Fibroblast of skin of right quadriceps (primary cell): ENCODE measurements at places on chromosomes 7 and 10.

DNA sequence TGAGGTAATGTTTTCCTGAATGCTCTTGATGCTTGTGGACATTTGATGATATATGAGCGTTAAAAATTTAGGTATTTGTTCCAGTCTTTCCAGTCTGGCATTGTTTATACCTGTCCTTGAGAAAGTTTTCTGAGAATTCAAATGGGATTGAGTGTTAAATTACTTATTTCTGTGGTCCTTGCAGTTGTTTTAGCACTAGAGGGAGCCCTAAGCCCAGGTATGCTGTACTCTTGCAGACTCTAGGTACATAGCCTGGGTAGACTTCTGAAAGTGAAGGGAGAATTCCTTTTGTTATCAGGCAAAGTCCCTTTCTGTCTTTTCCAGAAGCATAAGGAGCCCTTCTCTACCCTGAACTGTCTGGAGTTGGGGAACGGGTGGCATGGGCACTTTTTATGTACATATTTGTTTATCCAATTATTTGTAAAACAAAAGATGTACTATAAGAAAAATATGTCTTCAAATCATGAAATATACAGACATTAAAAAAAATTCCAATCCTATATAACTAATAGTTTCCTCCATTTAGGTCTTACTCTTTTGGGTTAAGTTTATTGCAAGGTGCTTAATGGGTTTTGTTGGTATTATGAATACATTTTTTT is 262.1 kb downstream of the ATRNL1 start:
- peak; percentile 60 for DNase-seq

GRCh38 chr7:4775848-4776623 is 613 bp downstream of the AP5Z1 start:
- DNase-seq, result peak; percentile 9

DNA sequence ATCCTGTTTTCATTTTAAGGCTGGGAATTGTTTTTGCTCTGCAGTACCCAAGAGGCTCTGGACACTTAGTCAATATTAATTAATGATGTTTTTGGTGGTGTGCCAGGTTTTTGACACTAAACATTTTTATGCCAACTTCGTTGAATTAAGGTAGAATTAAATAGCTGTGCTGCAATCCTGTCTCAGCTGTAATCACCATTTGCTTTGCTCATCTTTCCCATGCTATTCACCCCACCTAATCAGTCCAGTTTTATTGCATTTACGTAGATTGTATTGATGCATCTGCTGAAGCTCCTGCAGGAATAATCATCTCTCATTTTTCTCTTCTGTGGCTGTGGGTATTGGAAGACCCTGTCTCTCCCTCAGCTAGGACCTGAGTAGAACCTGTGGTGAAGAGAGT is 52.6 kb upstream of the TRUB1 start:
- DNase-seq, result no peak

DNA sequence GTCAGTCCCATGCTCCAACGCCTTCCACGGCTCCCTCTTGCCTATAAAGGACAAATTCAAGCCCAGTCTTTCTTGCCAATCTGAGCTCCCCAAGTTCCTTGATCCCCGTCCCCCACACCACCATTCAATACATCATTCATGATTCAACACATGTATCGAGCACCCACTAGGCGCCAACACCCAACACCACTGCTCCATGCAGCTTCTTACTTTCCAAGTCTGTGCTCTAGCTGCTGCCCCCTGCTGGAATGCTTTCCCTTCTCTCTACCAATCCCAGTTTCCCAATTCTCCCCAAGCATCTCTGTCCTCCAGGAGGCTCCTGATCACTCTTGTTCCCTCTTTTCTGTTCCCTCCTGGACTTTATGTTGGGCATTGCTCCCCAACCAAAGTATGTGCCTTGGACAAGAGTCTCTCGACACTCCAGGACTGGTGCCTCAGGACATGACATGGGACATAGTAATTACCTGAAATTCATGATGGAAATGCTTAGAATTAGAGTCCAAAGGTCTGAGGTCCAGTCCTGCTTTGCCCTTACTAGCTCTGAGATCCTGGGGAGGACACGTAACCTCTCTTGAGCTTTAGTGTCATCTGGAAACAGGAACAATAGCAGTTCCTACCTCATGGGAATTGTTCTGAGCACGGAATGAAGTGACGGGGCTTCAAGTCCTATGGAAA is 172.7 kb downstream of the NEURL1 start:
- DNase-seq, result peak; percentile 25

DNA sequence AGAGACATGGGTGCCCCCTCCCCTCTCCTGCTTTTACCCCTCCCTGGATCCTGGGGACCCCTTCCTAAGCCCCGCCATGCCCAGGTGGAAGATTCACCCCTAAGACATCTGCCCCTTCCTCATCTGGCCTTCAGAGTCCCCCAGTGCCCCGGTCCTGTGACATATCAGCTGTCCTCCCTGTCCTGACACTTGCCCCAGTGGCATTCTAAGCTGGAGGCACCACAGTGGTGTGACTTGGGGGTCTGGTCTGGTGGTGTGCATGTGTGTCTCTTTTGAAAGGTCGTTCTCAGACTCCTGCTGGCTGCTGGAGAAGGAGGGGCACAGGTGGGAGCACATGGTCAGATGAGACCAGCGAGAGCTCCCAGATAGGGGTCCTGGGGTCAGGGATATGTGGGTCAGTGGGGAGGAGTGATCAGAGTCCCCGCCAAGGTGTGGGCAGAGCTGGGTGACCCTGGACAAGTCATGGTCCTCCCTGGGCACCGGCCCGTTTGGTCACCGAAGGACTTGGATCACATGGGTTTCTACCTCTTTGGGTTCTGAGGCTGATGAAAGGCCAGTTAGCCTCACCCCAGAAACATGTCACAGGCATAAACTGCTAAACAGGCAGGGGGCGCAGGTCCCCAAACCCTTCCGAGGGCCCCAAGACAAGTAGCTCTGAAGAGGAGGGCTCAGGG is 645 bp upstream of the TFR2 start:
- no peak for DNase-seq

DNA sequence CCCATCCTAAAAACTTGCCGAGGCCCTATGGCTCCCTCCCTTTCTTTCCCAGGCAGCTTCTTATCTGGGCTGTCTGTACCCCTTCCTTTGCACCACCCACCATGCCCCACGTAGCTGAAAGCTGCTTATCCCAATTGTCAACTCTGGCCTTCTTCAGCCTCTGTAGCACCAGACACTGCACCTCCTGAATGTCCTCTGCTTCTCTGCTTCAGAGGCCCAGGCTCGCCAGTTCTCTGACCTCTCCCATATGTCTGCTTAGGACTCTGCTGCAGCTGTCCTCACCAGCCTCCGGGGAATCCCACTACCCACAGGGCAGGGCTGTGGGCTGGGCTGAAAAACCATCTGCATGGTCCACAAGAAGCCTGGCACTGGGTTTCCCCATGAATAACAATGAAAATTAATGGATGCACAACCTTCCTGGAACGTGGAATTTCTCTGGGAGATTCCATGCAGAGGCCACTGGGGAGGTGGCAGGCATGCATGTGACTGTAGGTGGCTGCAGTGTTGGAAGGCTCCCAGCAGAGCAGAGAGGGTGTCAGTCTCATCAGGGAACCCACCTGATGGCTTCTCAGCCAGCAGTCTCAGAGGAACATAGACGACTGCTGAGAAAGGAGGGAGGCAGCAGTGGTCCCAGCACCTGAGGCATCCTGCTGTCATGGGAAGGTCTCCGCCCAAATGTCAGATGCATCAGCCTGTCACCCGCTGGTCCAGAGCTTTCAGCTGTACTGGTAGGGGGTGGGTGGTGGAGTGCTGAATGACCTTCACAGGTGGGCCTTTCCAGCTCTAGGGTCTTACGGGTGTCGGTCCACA is 16.8 kb upstream of the SH2D4B start:
- no peak for DNase-seq

DNA sequence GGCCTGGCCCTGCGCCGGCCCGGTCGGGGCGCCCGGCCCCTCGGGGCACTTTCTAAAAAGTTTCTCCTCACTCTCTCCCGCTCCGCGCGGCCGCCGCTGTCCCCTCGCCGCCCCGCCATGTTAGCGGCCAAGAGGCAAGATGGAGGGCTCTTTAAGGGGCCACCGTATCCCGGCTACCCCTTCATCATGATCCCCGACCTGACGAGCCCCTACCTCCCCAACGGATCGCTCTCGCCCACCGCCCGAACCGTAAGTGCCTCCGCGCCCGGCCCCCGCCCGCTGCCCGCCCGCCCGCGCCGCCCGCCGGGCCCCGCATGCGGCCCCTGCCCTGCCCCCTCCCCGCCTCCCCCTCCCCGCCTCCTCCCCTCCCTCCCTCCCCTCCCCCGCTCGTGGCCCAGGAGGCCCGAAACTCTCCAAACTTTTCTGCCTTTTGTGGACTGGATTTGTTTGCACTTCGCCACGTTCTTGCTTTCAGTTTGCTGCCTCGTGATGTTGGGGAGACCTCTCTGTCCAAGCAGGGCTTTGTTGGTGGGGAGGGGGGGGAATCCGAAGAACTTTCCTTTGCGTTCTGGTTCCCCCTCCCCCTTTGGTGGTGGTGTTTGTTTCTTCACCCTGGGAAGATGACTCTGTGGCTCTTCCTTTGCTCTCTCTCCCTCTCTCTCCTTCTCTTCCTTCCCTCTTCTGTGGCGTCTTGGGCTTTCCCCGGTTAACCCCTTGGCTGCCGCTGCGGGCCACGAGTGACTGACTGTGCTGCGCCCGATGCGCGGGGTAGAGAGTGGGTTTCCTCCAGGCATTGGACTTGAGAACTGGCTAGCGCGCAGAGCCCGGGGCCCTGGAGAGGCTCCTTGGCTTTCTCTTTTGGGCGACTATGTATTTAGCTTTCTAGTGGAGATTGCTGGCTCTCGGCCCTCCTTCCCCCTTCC is 1.6 kb downstream of the TCF7L2 start:
- DNase-seq, result peak; percentile 83

DNA sequence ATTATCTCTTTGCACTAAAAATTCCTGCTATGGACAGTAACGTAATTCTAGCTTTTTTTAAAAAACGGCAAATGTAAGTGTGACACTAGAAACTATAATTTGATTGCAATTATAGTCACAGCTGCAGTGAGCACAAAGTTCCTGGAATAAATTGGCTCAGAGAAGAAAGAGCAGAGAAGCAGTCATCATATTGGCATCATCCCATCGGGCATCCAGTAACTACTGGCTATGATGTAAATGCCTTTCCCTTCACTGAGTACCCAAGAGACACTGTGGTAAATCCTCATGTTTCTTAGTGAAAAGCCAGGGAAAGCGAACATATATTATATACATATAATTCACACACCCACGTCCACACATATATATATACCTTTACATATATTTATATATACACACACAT is 43.6 kb downstream of the PIP4K2A start:
- peak; percentile 51 for DNase-seq

GRCh38 chr10:62860946-62861345 is 44.8 kb upstream of the EGR2 start:
- no peak for DNase-seq

DNA sequence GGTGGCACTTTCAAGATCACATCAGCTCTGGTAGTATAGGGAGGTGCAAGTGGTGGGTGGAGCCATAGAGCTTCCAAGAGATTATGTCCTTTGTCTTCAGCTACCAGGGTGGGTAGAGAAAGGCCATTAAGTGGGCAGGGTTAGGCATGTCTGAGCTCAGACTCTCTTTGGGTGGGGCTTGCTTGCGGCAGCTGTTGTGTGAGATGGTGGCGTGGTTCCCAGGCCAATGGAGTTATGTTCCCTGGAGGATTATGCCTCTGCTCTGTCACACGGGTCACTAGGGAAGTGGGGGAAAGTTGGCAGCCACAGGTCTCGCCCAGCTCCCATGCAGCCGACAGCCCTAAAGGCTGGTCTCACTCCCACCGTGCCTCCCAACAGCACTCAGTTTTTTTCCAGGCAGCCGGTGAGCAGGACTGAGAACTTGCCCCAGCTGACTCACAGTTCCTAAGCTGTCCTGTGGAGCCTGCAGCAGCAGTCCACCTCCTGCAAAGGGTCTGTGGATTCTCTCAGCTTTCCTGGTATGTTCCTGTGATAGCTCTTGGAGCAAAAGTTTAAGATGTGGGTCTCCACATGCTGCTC is 459.0 kb downstream of the SH2D4B start:
- no peak for DNase-seq

DNA sequence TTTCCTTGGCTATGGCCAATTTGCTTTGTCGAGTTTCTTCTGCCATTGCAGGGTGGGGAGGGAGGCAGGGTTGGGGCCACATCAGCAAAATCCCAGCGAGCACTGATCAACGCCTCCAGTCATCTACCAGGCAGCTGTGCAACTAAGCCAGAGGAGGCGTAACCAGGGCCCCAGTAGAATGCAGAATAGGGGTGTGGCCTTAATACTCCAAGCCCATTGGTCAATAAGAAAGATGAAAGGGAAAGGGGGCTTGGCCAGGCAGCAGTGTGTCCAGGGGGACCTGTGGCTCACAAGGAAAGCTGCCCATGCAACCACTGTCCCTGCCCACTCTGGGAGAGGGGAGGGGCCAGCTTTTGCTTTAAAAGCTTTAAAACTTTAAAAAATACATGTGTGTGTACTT is 21.5 kb upstream of the GGCT start:
- DNase-seq, result no peak

DNA sequence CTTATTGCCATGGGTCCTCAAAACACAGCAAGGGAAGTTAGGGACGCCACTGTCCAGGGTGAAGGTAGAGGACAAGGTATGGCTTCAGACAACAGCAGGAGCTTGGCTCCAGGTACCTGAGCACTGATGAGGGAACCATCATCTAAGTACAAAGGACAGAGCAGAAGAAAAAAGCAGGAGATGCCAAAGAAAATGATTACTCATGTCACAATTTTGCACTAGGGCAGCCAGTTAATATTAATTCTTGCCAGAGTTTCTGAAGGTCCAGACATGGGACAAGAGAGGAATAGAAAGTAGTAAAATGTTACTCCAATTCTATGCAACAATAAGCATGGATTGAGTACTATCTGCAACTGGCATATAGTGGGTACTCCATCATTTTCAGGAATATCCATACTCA is 14.1 kb downstream of the PTN start:
- DNase-seq, result no peak

- peak; percentile 73 for DNase-seq
These were observed 634 bp downstream of the HECW1 start for GRCh38 chr7:43112941-43113621.

GRCh38 chr10:100338434-100339036 is 8.5 kb upstream of the SCD start:
- DNase-seq, result peak; percentile 44

GRCh38 chr7:137961200-137962177 is 40.4 kb downstream of the CREB3L2 start:
- peak; percentile 50 for DNase-seq

DNA sequence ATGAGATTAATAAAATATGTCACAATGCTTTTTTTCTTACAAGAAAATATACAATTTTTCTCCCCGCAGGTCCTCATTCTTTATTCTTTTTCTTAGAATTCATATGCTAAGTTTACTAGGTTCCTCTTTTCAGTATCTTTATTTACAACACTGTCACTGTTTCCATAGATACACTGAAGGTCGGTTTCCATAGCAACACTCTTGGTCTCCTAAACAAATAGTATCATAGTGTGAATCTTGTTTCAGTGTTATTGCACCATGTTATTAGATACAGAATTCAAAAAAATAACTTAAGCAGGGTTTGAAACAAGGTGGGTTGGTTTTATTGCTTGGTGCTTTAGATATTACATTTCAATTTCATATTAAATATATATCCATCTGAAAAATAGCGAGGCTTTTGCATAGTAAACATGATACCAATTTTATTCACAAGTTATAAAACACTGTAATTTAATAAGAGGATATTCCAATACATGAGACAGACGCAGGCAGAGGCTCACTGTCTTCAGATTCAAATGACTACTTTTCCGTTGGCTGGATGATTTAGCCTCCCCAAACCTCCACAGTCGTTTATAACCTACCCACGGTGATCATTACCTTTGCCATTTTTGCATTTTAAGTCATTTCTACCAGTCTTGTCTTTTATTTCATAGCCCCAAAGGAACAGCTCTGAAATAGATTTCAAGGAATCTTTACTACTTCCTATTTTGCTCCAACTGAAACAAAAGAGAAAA is 88.9 kb upstream of the KLF6 start:
- DNase-seq, result peak; percentile 67
